ENCODE measurements at places on chromosomes 4 and X.

DNA sequence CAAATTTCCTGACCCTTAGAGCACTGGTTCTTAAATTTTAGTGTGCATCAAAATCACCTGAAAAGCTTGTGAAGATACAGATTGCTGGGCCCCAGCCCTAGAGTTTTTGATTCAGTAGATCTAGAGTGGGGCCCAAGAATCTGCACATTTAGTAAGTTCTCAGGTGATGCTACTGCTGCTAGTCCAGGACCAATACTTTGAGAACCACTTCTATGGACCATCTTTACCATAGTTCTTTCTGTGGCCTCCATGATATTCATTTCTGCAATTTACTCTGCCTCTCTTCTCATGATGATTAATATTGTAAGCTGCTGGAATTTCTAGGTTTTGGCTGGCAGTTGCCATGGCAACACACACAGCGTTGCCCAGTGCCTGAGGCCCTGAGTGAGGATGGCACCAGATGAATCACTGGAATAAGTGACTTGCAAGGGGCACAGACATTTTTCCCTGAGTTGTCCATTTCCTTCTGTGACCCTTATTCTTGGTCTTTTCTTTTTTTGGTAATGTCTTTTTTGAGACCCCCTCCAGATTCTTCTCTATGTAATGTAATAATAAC is 83.6 kb downstream of the PPP1R2C start:
- DNase-seq: no peak

DNA sequence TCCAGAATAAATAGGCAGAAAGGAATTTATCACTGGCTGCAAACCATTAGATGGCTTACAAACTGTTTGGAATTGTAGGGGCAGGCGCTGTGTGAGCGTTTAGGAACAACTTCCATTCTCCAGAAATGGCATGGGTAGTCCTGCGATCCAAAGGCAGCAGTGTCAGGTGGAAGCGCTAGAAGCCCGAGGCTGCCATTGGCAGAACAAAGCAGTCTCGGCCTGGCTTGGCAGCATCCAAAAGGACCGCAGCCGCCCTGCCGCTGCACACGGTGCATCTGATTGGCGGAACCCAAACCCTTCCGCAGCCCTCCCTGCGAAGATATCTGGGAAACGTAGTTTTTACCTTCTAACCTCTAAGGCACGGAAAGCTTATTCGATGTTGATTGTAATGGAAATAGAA is 23.6 kb upstream of the YTHDC1 start:
- peak; percentile 9 for DNase-seq

- DNase-seq: no peak
Measured at GRCh38 chrX:45788315-45788714, 587.6 kb upstream of the DIPK2B start.

DNA sequence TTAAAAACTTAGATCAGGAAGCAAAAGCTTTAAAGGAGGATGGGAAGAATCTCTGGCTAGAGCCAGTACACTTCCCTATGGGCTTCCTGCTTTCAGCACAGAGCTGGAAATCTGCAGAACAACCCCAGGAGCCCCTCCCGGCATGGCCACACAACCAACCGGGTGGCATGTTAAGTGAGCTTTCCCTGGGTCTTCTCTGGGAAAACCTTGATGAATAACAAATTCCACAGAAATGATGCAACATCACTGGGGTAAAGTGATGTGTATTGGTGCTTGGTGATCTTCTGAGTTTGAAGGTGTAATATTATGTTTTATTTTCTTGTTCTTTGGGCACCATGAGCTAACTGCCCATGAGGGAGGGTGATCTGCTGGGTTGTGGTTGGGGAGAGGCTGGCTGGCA is 22.1 kb downstream of the NHS start:
- no peak for DNase-seq

DNA sequence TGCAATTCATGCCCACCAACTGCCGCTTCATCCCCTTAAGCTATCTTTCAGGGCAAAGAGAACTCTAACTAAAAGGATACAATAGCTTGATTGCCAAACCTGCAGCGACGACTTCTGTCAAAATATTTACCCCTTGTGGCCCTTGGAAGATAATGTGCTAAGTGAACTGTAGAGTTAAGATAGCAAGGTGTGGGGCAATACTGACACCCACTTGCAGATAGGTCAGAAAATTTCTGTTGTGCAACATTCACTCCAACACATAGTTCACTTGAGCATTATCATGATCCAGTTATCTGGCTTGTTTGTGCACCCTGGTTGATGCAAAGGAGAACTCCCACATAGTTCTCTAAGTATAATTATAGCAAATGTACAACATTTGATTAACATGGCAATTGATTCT is 55.6 kb downstream of the RHOXF2B start:
- DNase-seq: no peak

- no peak for DNase-seq
Measured at GRCh38 chrX:130228871-130229270, 39.8 kb downstream of the ZNF280C start.

- no peak for DNase-seq
Measured at GRCh38 chr4:14096396-14096965, 469.0 kb upstream of the BOD1L1 start.

DNA sequence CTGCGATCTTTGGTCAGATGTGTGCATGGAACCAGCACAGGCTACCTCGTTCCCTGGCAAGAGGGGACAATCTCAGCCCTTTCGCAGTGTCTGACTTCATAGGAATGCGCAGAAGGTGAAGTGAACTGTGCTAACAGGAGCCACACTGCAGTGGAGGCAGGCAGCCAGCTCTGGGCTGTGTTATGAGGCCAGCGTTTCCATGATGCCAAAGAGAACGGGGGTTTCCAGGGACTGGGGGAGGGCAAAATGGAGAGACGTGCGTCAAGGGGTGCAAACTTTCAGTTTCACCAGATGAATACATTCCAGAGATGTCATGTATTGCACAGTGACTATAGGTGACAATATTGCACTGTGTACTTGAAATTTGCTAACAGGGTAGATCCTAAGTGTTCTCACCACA is 30.4 kb downstream of the CLDN34 start:
- no peak for DNase-seq

DNA sequence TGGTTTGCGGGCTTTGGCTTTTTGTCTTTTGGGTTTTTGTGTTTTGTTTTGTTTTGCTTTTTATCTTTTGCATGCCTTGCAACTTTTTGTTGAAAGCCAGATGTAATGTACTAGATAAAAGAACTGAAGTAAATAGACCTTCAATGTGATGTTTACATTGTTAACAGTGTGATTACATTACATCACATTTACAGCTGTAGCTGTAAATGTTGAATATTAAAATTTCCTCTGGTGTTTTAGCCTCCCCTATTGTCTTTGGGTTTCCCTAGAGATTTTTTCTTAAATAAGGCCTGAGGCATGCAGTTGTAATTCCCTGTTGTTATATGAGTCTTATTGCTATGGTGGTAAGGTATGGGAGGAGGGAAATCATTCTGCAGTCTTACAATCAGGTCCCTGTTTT is 275.0 kb downstream of the PARM1 start:
- DNase-seq: no peak

DNA sequence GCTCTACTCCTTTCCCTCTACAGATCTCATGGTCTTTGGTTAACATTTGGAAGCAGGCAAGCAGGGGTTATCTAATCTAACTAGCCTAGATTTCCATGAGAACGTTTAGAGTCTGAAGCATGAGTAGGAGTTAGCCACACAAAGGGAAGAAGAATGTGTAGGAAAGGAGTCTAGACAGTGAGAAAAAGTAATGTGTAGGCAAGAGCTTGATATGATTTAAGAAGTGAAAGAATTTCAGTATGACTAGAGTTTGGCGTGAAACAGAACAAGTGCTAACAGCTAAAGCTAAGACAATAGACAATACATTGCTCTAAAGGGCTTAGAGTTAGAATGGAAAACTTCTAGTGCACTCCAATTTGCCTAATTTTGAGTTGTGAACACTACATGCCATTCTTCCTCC is 10.8 kb downstream of the CXCL8 start:
- DNase-seq: no peak

DNA sequence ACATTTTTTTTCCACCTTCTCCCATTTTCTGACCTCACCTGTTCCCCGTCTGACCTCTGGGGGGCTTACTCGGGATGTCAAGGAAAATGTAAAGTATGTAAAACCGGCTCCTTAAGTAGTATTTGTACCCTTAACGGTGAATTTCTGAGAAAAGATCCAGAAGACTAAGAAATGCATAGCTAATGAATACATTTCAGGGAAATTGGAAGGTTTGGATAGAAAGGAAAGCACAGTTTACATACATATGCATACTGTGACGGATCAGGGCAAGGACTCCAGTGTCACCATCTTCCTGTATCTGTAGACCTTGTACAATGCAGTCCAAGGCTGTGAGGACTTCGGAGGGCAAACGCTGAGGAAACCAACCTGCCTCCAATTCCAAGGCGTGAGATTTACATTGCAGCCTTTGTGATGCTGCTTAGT is 2185.9 kb upstream of the TENM3 start:
- DNase-seq: no peak

GRCh38 chrX:72089254-72089653 is 42.5 kb downstream of the RTL5 start:
- DNase-seq: no peak

GRCh38 chr4:163744861-163745260 is 250.4 kb downstream of the TMA16 start:
- DNase-seq: no peak
